Stimulated activated CD8-positive, alpha-beta memory T cell treated with anti-CD3 and anti-CD28 coated beads, Interleukin-2, amount 100 ng/mL, for 48 hours (primary cell): ENCODE measurements at places on chromosomes 4 and X.
A peak's percentile ranks its signal among the peaks of the same experiment; 100 is the strongest.

- no peak for DNase-seq
These were observed 337.1 kb upstream of the PUDP start for GRCh38 chrX:7485061-7485460.

GRCh38 chr4:156865451-156865850 lies 106.1 kb downstream of the PDGFC start:
- DNase-seq = no peak

DNA sequence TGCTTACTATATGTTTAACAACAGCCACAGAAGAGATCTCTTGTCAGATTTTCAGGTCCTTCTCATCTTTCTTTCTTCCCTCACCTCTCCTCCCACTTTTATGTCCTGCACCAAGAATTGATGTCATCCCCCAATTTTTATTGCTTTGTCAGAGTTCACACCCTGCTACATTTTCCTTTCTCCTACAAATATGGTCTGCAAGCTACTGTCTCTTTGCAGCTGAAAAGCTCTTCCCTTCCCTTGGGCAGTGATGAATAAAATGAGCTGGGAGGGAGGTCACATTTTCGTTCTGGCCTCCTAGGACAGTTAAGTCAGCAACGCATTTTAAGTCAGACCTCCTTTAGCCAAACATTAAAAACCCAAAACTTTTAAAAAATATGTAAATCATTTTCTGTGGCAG lies 26.7 kb upstream of the VEGFD start:
- no peak for DNase-seq

DNA sequence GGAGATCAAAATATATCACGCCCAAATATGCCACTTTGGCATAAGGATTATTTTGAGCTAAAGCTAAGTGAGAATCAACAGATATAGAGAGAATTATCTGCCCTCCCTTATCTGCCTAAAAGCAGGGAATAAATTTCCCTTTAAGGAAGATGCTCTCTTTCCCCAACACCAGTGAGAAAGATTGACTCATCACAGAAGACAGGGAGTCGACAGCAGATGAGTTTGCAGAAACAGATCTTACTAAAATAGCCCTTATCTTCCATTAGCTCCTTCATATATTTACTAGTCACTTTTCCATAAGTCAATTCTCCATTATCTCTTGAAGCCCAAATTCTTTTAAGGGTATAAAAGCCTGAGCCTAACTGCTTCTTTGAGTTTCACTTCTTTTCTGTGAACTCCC lies 156.6 kb downstream of the CAMK2D start:
- DNase-seq = no peak

DNA sequence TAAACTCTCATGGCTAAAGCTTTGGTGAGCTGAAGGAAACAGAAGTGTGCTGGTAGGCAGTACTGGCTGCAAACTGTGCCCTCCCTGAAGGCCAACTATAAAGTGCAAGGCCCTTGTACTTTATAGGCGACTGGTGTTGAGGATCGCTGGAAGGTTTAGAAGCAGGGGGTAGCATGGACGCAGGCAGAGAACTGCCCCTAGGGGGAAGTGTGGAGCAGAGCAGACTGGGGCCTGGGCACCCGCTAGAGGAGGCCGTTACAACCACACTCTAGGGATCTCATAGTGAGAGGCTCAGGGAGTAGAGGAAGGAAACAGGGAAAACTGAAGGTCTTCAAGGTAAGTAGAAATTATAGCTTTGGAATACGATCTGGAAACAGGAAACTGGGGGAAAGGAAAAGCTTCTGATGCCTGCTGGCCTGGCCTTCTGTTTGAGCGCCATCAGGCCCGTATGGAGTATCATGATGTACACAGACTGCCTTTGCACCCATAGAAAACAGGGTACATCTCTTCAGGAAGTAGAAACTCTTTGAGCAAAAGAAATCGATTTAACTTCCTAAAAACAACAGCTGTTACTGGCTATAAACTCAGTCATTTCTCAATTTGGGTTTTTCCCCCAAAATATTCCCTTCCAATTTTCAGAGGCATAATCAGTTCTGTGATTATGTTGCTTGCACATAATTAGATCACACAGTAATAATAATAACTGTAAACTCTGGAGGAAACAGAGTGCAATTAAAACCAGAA lies 23.9 kb upstream of the TMSB4X start:
- peak; percentile 48 for DNase-seq

- no peak for DNase-seq
These were observed 15.3 kb downstream of the COQ2 start for GRCh38 chr4:83269256-83269655.

DNA sequence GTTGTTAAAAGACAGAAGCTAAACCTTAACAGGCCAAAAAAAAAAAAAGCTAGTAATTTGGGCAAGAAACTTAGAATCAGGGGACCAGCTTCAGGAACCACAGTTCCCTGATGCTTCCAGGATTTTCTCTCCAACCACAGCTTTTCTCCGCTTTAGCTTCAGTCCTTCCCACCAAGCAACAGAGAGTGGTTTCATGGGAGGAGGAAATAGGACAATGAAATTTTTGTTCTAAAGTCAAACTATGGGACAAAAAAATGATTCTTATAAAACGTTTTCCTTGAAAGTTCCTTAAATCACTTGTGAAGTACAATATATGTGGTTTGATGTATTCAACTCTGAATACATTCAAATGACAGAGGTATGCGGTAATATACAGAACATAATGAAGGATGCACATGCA lies 71.0 kb upstream of the DHX15 start:
- no peak for DNase-seq

GRCh38 chr4:181194096-181194495 lies 1049.1 kb upstream of the TENM3 start:
- no peak for DNase-seq

DNA sequence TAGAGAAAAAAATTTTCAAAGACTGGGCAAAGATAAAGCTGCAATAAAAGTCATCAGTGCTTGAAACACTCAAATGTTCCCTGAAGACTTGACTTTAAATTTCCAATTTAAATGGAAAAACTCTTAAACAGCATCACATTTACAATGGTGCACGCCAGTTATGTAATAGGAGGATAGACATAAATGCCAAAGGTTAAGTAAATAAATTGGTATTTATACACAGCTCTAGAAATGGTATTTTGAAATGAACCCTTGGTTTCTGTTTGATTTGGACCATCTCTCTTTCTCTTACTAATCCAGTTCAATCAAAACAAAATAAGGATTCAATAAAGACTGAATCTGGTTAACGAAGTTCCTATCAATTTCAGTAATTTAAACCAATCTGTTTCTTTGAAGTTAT lies 272.6 kb downstream of the GPM6A start:
- no peak for DNase-seq

GRCh38 chrX:154458116-154458953 lies at the start of gene PLXNA3:
TSS of gene PLXNA3 (plus strand) at chrX:154458281. CDS start at chrX:154460184, 1,903 bp downstream.
- peak; percentile 40 for DNase-seq

GRCh38 chr4:53314252-53314651 lies 51.6 kb downstream of the SCFD2 start:
- no peak for DNase-seq

DNA sequence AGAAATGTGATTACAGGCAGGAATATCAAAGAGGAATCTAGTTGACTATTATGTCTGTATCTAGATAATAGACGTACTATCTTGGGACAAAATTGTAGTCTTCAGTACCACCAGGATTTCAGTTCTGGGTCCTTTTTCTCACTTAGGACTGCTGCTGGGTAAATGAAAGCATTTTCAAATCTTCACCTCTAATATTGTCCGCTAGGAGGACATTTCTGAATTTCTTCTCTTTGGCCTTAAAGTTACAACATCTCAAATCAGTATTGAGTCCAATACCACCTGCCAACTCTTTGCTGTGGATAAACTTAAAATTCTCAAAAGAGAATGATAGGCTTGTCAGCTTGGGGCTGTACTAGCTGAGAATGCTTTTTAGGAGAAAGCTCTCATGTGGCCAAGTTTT lies 6.0 kb downstream of the FGF16 start:
- no peak for DNase-seq

GRCh38 chr4:76251441-76252270 lies at the start of gene FAM47E:
TSS of gene FAM47E (plus strand) at chr4:76251721. CDS start at chr4:76251747, 26 bp downstream.
- DNase-seq = no peak

DNA sequence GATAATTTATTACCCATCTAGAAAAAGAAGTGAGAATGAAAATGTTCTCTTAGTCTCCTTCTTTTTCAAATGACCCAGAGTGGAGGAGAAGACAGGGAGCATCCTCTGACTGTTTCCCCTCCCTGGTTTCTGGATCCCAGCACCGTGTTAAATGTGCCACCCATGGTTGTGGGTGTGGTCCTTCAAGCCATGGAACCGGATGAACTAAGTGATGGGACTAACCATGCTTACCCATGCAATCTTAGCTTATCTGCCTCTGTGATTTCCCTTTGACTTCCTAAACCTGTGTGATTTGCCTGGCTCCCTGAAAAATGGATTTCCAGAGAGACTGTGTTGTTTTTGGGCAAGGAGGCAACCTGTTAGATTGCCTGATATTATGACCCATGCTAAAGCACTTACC lies 437.1 kb downstream of the MAGEB5 start:
- DNase-seq = no peak

DNA sequence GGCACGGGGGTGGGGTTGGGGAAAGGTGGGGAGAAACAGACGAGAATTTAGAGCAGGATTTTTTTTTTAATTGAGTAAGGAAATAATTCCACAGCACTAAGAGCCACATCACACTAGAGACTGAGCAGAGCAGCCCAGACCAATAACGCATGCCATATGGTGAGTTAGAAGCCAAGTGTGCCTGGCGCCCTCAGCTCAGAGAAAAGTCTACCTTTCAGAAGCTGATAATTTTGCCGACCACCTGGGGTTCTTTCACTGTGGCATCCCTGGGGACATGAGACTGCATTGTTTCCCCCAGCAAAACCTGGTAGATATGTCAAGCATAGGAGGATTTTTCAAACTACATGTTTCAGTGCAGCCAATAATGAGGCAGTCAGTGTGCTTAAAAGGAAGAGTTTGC lies 516.8 kb downstream of the SMARCA1 start:
- DNase-seq = no peak

DNA sequence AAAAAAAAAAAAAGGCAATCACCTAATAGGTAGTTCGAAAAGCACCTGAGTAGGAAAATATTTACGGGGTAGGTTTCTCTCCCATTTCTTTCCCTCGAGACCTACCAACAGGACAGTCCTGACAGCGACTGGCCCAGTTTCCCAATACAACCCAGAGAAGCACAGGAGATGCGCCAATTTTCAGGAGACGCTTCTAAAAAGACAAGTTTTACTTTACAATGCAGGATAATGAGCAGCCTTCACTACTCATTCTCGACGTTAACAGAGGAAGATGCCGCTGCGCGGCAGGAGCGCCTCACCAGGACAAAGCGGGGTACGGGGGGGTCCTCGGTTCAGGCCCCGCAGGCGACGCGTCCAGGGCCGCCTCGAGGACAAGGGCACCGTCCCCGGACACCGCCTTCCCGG lies 708 bp downstream of the BCLAF3 start:
- DNase-seq = peak; percentile 7

- no peak for DNase-seq
These were observed 24.4 kb downstream of the TSPAN5 start for GRCh38 chr4:98634061-98634460.

DNA sequence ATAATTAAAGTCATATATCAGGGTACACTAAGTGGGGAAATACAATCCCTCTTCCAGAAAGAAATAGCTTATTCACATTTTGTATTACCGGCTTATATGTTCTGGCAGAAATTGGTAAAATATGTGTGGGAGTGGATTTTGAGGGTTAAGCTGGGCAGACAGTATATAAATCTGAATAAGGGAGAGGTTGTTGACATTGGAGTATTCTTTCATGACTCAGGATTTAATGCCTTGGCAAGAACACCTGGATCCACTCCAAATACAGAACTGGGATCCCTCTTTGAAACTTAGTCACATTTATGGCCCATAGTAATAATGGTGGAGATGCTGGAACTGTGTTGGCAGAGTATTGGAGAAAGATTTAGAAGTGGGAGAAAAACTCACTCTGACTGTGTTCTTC lies 54.3 kb upstream of the TET2 start:
- no peak for DNase-seq

DNA sequence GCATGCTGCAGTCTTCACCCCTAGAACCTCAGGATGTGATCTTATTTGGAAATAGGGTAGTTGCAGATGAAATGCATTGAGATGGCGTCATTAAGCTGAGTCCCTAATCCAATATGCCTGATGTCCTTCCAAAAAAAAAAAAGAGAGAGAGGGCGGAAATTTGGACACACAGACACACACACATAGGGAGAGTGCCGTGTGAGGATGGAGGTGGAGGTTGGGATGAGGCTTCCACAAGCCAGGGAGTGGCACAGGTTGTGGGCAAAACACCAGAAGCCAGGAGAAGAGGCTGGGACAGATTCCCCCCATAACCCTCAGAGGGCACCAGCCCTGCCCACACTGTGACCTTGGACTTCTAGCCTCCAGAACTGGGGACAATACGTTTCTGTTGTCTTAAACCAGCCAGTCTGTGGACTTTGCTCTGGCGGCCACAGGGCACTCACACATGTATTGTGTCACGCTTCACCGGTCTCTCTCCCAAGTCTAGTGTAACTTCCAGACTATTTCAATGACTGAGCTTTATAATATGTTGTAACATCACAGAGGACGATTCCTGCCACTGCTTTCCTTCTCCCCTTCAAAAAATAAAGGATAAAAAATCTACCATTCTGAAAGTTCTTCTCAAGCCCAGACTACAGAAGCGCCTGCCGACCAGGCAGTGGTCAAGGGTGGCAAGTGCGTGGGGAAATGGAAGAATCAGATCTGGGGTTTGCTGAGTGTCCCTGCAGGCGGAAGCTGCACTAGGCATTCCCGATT lies 35.8 kb upstream of the MAN2B2 start:
- DNase-seq = no peak

DNA sequence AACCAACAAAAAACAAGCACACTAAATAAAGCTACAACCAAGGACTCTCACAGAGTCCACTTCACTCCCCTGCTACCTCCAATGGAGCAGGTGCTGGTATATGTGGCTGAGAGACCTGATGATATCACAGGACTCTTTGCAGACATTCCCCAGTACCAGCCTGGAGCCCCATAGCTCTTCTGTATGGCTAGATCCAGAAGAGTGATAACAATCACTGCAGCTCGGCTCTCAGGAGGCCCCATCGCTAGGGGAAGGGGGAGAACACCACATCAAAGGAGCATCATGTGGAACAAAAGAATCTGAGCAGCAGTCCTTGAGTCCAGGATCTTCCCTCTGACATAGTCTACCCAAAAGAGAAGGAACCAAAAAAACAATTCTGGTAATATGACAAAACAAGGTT lies 237.1 kb upstream of the TLL1 start:
- no peak for DNase-seq

GRCh38 chr4:148926276-148927260 lies 484.4 kb upstream of the NR3C2 start:
- no peak for DNase-seq

DNA sequence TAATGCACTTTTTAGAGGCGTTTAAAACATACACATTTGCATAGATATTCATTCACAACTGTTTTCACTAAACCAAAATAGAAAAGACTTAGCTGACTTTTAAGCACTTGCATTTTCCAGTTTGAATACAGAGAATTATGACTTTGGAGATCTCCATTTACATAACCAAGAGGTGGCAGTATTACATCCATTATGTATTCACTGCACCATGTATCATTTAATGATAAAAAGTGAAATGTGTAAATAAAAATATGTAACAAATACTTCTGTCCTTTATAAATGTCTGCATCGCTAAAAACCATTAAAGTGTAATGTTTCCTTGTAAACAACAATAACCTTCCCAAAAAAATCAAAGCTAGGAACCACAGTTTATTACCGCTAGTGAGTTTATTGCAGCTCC lies 413.2 kb downstream of the FGF13 start:
- no peak for DNase-seq
